ENCODE measurements at places on chromosomes 3 and 15.

DNA sequence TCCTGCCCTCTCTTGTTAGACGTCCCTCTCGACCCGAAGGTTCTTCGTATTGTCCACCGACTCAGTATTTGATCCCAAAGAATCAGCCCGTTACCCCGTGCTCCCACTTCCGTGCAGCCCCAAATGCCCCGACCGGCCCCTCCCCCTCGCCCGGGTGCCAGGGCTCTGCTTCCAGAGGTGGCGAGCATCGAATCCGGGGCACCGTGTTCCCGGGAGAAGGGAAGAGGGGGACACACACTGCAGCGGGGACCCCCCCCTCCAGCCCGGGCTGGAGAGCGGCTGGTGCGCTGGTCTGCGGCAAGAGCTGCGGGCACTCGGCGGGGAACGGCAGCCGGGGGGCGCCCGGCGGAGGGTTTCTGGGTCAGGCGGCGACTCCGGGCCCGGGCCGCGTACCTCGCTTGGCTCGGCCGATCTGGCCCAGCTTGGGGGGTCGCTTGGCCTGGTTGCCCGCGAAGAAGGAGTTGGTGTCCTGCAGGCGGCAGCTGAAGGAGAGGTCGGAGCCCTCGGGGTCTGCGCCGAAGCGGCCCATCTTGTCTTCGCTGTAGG lies 556 bp downstream of the CAMK2N2 start:
- DNase-seq: no peak

GRCh38 chr3:193942516-193943055 lies 193.4 kb upstream of the HES1 start:
- no peak for DNase-seq

DNA sequence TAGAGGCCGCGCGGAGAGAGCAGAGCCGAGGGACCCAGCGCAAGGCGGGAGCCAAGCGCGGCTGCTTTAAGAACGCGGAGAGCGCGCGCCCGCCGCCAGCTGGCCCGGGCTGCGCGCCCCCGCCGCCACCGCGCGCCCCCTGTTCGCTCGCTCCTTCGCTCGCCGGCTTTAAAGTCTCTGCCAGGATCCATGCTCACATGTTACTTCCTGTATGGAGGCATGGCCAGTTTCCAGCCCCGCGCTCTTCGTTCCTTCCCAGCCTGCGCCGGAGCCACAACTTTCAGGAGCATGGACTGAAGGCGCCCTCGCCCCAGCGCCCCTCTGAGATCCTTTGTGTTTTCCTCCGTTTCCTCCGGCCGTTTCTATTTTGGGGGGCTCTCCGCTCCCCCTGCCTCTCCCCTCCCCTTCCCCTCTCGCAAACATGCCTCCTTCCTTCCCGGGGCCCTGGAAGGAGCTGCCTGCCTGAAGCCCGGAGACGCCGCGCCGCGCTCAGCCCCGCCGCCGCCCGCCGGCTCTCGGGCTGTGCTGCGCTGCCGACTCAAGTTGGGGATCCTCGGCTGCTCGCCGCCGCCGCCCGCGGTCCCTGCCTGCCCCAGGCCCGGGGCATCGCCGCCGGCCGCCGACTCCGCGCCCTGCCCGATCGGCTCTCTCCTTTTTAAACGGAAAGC lies at the start of gene PTPRG:
TSS of gene PTPRG (plus strand) at position 198 of the 668 bp plus-strand sequence. CDS start 717 bp downstream, outside the sequence.
- peak; percentile 67 for DNase-seq

- DNase-seq: no peak
These were observed 27.7 kb downstream of the CMSS1 start for GRCh38 chr3:99845331-99845730.

DNA sequence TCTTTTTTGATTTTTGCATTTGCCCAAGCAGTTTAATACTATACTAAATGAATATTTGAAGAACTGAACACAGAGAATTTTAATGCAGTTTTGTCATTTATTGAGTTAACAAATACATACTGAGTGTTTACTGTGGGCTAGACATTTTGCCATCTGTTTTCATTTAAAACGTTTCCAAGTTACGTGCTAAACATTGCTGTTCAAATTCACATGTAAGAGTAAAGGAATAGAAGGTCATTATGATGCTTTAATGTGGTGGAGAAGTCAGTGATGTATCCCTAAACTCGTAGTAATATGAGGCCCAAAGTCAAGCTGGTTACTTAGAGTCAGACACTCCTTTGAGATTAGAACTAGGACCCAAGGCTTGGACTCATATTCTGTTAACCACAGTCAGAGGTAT lies 49.4 kb downstream of the CRYBG3 start:
- no peak for DNase-seq

DNA sequence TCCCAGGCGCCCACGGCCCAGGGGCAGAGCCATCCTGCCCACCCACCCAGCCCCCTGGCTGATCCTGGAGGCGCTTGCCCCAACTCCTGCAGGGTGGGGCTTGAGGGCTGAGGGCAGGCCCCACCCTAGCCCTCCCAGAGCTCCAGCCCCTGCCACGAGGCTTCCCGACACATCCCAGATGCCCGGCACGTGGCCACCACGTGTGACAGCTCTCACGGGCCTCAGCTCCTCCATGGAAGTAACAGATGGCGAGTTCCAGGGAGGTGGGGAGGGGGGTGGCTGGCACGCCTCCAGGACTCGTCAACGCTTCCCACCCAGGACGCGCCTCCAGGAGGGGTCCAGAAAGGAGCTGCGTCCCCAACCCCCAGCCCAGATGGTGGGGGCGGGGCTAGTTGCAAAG lies 29.1 kb downstream of the PLXND1 start:
- DNase-seq: peak; percentile 98

GRCh38 chr3:89101251-89101650 lies 6.2 kb upstream of the EPHA3 start:
- DNase-seq: no peak

GRCh38 chr3:48776854-48777253 lies 59.8 kb upstream of the IP6K2 start:
- no peak for DNase-seq

GRCh38 chr3:18445401-18446148 lies 20.4 kb upstream of the SATB1 start:
- DNase-seq: no peak

GRCh38 chr3:85433319-85433718 lies 474.5 kb downstream of the CADM2 start:
- no peak for DNase-seq

DNA sequence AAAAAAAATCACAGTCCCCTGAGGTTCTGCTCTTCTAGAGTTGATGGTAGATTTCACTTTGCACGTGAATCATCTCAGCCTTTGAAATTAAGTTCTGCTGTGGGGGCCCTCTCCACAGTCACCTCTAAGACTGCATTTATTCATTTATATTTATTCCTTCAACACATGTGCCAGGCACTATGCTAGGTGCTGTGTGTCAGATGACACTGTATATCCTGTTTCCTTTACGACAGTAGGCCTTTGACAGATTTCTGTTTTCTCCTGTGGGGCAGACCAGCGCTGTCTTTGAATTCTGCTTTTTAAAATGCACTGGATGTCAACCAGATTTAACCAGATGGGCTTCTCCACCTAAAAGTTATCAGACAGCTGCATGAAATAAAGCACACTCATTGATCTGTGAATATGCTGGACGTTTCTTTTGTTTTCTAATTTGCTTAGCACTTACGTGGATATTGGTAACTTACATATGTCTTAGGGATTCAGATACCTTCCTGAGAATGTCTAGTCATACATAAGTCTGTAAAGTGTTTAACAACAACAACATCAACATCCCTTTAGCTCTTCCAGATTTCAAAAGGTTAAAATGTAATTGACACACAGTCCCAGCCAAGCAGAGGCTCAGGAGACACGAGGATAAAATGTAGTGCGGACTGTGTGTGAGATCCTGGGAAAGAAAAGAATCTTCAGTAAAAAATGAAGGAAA lies 525.5 kb upstream of the MCTP2 start:
- no peak for DNase-seq

- no peak for DNase-seq
These were observed 3.3 kb downstream of the STAB1 start for GRCh38 chr3:52498137-52499054.
